ENCODE measurements at places on chromosomes 3 and 15.

GRCh38 chr3:38124324-38125122 is 12.4 kb downstream of the ACAA1 start:
- DNase-seq, result no peak

GRCh38 chr15:91864664-91865063 is 11.2 kb downstream of the SLCO3A1 start:
- no peak for DNase-seq

GRCh38 chr3:177056927-177057326 is 140.4 kb downstream of the TBL1XR1 start:
- DNase-seq, result no peak

GRCh38 chr3:185825006-185825638 is at the start of gene IGF2BP2:
Gene IGF2BP2 (minus strand): TSS chr3:185825042. CDS start chr3:185824960, 82 bp downstream.
- DNase-seq, result peak; percentile 64

GRCh38 chr3:50542177-50543034 is 25.1 kb downstream of the C3orf18 start:
- peak; percentile 90 for DNase-seq

GRCh38 chr3:59542276-59542675 is 492.5 kb upstream of the CFAP20DC start:
- DNase-seq, result no peak

- DNase-seq, result no peak
Measured at GRCh38 chr15:92719021-92719420, 63.4 kb upstream of the FAM174B start.

GRCh38 chr3:72657666-72658065 is 190.6 kb downstream of the SHQ1 start:
- no peak for DNase-seq

DNA sequence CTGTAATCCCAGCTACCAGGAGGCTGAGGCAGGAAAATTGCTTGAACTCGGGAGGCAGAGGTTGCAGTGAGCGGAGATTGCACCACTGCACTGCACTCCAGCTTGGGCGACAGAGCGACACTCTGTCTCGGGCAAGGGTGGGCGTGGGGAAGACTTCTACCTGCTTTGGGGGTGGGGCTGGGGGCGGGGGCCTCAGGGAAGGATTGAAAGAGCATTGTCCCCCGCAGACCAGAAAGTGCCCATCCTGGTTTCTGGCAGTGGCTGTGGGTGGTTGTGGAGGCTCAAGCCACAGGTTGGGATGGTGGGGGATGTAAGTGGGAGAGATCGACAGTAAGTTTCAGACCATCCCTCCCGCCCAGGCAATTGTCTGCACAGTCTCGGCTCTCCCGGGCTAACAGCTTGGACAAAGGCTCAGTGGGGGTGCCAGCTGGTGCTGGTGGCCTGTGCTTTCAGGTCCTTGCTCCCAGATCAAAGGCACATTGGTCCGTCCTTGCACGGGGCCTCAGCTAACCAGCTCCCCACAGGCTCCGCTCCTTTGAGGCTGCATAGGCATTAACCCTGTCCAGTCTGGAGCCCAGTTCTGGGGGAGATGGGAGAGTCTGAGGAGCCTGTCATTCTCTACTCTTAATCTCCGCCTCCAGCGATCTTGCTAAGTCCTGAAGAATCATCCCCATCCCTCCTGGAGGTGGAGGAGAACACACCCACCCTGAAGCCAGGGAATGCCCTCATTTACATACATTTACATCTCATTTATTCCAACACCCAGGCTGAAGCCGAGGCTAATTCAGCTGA is 8.6 kb downstream of the SCN5A start:
- DNase-seq, result no peak

DNA sequence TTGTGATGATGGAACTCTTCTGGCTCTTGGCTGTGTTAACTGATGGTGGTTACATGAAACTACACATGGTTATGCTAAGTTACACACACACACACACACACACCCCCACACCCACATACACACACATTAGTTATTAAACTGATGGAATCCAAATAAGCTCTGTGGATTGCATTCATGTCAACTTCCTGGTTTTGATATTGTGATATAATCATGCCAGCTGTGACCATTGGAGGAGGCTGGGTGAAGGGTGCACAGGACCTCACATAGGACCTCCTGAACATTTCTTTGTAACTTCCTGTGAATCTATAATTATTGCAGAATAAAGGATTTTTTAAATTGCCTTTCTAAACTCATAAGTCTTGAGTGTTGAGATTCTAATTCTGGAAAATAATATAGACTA is 58.9 kb upstream of the LIMD1 start:
- DNase-seq, result no peak

GRCh38 chr3:106305127-106305526 is 436.3 kb upstream of the CBLB start:
- DNase-seq, result no peak

GRCh38 chr3:33096093-33096868 is 665 bp downstream of the GLB1 start:
- DNase-seq, result no peak

- DNase-seq, result no peak
Measured at GRCh38 chr3:123781138-123781537, 103.0 kb downstream of the MYLK start.

DNA sequence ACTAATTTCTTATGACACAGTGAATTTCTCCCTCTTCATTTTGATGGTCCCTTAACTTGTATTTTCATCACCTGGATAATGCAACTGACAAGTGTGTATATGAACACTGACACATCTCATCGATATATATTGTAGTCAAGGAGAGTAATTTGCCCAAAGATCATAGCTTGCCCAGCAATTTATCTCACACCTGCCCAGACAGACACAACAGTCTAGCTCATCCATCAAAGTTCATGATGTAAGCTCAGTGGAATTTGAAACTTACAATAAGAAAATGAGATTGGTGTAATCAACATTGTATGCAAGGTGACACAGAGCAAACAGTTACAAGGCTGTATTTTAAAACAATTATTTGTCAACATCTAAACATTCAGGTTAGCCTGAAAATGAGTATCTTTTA is 805.8 kb downstream of the NAALADL2 start:
- DNase-seq, result no peak

DNA sequence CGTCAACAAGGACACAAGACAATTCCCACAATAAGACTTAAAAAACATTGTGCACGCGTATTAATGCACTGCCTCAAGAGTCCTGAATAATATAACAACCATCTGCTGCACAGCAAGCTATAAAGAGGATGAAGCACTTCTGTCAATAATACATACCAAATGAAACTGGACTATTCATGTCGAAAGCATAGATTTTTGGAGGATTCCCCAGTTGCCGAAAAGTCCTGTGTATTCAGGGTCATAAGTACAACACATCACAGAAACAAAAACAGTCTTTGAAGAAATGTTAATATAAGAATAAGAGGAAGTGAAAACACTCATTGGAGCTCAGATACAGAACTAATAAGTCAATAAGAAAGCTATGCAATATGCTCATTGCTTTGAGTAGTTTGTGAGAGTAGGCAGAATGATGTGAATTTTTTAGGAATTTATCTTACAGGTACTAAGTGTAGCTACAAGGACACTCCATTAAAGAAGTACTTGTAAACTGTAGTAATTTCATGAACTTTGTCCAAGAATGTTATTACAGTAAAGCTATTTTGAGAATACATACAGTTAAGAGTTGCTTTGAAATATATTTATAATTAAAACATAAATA is 31.6 kb downstream of the CBLB start:
- peak; percentile 52 for DNase-seq

DNA sequence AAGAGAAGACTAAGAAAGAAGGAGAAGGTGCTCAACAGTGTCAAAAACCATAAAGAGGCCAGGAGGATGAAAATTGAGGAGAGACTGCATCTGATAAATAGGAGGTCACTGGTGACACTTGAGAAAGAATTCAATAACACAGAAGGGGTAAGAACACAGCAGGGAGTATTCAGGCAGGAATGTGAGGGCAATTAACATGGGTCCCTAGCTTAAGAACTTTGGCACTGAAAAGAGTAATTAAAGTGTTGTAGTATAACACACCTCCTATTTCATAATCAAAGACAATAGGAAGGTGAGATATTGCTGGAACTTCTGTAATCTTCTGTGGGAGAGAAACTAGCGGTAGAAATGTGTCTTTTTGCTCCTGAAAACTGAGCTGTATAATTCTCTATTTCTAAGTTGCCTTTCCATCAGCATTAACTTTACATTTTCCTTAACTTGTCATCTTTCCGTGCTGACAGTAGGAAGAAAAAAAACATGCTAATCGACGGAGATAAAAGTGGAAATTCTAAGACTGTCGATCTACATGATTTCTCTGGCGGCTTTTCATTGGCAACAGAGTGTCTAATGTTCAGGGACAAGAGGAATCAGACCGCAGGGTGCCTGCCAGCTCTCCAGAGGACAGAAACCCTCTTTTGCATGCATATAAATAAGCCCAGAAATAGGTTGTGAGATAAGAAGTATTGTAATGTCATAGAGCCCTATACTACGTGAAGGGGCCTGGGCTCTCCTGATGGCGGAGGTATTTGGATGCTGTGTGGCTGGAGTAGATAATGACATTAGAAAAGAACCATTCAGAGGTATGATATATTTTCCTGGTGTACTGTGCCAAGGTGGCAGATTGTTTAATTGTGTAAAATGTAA is 147.9 kb upstream of the GAP43 start:
- peak; percentile 18 for DNase-seq

DNA sequence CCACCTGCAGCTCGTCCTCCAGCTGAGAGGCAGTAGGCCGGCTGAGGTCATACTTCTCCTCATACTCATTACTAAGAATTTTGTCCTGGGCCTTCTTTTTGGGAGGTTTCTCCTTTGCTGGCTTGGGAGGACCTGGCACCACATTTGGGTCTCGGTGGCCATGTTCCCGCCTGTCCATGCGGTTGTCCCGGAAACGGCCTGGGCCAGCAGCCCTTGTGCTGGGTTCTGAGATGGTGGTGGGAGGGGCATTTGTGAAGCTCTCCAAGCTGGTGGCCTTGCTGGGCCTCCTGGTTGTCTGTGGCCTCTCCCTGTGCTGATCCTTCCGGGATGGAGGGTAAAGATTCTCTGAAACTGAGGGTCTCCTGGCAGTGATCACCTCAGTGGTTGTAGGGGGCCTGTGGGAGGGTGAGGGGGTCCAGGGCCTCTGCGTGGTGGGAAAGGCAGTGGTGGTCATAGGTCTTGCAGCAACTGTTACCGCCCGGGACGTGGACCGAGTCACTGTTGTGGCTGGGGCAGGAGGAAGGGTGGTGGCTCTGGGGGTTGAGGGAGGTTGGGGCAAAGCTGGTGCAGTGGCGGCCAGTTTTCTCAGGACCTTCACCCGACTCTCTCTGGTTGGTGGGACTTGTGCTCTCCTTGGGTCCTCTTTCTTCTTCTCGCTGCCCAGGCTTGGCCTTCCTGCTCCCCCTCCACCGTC is 2.5 kb downstream of the CCDC80 start:
- DNase-seq, result peak; percentile 56

- DNase-seq, result no peak
Measured at GRCh38 chr15:88697276-88697675, 58.5 kb downstream of the ISG20 start.

DNA sequence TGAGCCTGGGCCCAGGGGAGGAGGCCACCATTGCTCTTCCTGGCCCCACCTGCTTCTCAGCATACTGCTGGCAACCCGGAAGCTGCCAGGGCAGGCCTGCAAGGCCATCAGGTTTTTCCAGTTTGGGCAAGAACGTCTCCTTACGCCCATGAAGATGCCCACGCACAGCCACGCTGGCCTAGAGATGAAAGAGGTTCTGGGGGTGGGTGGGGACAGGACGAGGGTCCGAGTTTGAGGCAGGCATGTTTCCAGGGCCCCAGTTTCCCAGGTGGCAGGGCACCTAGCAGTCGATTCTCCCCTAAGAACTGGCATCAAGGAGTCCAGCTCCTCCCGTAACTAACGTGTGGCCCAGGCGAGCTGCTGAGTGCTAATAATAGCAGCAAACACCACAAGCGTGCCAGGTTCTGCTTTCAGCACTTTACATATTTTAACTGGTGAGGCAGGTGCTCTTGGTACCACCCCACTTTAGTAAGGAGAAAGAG is 45.8 kb downstream of the ZNF710 start:
- DNase-seq, result no peak

DNA sequence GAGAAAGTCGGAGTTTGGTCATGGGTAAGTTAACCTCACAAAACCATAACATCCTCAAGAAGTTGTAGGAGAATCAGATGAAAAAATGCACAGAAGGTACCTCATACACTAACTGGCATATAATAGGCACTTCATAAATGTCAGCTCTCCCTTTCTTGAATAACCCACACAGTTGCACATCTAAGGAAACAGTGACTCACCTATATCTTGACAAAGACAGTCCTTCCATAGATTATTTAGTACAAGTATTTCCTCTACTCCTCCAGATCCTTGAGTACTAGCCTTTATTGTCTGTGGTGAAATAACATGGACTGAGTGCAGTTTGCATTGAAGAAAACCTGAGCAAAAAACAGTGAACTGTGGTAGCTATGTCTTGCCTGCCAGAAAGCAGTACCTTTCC is 46.6 kb downstream of the MAGI1 start:
- DNase-seq, result no peak

DNA sequence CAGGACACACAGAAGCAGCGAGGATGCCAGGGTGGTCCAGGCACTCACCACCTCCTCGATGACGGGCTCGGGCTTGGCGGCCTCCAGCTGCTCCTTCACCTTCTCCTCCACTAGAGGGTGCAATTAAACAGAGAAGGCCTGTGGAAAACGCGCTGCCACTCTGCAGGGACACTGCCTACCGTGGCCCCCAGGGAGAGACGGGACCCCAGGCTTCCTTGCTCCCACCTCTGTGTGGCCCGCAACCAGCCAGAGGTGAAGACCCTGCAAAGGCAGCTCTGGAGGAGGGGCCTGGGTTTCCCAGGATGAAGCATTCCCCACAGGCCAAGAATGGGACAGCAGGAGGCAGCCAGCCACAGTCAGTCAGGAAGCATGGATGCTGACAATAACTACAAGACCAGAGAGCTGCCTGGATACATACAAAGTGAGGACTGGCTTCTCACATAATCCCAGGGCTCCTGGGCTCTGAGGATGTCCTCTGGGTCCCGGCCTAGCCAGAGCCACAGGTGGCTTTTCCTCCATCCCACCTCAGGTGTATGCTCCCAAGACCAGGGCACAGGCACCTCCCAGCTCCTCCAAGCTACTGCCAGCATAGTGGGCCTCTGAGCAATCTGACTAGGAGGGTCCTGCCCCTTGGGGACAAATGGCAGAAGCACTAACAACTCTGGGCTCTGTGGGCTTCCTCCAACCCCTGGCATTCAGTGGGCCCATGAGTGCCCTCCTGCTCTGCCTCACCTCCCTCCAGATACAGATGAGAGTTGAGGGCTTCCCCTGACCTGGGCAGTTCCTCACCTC is 46.2 kb downstream of the PTH1R start:
- DNase-seq, result peak; percentile 47

GRCh38 chr3:39405687-39406367 is 693 bp upstream of the RPSA start:
- DNase-seq, result no peak

- DNase-seq, result no peak
Measured at GRCh38 chr15:77527164-77527778, 105.4 kb downstream of the LINGO1 start.

GRCh38 chr3:23865595-23866396 is 51.0 kb downstream of the NKIRAS1 start:
- no peak for DNase-seq

GRCh38 chr3:37935290-37935668 is 55.3 kb upstream of the VILL start:
- no peak for DNase-seq

GRCh38 chr3:184261854-184262763 is 756 bp upstream of the CAMK2N2 start:
- DNase-seq, result no peak

GRCh38 chr15:80173022-80173759 is 20.4 kb downstream of the FAH start:
- no peak for DNase-seq

GRCh38 chr15:92606126-92606835 is 49.3 kb downstream of the FAM174B start:
- no peak for DNase-seq

All from spinal cord (tissue), 10 donors.